ENCODE measurements at places on chromosomes 2 and 18.

DNA sequence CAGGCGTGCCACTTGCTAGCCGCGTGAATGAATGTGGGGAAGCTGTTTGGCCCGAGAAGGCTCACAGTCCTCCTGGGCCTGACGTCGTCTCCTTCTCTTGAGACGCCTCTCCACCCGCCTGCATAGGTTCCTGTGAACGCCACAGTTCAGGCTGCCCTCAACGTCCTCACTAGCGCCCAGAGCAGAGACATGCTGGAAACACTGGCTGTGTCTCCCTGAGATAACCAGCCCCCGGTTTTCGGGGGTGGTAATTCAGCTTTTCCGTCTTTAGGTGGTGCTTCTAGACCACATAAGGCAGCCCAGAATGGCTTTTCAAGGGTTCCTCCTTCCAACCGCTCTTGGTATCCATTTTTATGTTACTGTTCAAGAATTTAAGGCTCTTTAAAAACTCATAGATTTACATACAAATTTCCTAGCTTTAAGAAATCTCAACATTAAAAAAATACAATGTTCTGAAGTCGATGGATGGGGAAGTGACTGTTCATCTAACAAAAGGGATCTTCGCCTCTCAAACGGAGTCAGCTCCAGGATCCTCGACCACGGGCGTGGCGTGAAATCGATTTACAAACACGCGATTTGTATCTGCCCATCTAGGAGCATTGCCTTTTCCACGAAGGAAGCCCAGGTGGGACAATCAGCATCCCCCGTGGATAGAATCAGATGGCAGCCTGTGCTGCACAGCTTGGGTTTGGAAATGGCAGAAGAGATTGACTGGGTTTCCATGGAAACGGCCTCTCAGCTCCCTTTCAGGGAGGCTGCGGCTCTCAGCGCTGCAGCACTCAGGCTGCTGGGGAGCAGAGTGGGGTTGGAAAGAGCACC, 110.6 kb upstream of the PXDN start:
- no peak for DNase-seq

DNA sequence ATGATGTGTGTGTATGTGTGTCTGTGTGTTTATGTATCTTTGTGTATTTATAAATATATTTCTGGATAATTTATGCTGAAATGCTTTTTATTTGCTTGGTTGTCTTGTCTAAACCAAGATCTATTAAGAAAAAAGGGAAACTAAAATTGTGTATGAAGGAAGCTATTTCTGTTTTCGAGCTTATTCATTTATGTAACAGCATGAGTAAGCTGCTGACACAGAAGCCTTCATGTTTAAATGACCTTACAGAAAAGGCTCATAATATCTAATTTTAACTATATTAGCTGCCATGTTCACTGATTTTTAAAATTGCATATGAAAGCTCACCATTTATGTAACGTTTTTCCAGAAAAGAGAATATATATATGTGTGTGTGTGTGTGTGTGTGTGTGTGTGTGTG, 392.8 kb downstream of the PTH2R start:
- no peak for DNase-seq

DNA sequence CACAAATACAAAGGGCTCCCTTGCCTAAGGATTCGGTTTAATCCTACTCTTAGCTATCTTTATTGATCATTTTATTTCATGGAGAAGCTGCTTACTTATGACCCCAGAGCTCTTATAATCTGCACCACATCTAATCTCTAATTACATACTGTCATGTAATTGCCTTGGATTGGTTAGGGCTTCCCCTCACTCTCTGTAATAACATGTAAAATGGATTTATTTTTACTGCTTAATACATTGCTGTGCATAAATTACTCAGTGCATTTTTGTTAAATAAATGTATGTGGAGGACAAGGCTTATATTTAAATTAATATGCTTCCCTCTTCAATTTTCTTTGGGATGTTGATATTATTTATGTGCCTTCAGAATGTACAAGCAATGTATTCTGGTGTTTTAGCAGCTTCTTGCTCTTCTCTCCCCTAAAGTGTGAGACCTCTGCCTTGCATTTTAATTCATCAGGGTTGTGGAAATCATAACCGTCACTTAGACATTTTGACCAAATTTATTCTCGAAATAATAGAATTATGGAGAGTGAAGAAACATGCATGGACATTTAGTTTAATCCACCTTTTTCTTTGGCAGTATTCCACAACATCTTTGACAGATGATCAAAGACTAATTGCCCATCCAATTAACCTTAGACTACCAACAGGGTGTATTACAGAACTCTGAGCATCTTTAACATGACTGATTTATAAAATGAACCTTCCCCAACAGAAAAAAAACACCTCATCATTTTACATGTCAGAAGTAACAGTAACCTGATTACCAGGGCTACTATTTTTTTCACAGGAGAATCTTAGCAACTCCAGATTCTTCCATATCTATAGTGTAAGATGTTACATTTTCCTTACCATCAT, 692.6 kb downstream of the LRRTM4 start:
- DNase-seq = no peak

DNA sequence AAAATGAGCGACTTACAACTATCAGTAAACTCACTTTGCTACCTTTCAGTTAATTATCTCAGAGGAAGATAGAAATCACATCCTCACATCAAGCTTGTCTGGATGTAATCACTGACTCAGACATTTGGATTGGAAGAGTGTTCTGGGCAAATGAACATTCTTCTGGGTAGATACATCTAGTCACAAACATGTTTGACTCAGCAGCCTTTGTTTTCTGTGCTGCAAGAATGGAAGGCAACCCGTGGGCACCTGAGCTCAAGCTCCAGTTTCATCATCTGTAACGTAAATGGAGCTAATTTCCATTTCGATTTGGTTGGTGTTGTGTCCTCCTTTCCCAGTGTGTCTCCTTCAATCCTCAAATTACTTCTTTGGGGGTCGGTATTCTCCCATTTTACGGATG, 58.5 kb downstream of the ACAA2 start:
- DNase-seq = no peak

Measured in stimulated activated CD4-positive, alpha-beta T cell treated with anti-CD3 and anti-CD28 coated beads, Interleukin-4, amount 100 ng/mL, for 24 hours (primary cell).